ENCODE measurements at places on chromosomes 7 and 10.
A peak's percentile ranks its signal among the peaks of the same experiment; 100 is the strongest.

DNA sequence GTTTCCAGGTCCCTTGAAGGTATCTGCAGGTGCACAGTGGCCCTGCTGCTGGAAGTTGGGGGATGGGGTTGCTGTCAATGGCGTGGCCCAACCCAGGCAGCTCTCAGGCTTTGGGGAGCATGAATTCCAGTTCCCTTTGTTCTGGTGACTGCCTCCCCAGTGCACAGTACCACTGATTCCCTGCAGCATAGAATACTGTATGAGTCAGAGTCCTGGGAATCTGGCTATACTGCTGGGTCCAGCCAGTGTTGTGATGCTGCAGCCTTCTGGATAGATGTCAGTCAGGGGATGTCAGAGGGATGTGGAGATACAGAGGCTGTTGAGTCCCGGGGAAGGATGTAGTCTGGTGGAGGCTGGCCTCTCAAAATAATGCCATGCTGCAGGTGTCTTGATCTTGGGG is 99.3 kb downstream of the LANCL2 start:
- no peak for DNase-seq

- DNase-seq, result peak; percentile 37
Observed at GRCh38 chr7:140877249-140877524, 47.5 kb downstream of the BRAF start.

GRCh38 chr10:110931769-110932381 is 12.5 kb downstream of the SHOC2 start:
- DNase-seq, result no peak

DNA sequence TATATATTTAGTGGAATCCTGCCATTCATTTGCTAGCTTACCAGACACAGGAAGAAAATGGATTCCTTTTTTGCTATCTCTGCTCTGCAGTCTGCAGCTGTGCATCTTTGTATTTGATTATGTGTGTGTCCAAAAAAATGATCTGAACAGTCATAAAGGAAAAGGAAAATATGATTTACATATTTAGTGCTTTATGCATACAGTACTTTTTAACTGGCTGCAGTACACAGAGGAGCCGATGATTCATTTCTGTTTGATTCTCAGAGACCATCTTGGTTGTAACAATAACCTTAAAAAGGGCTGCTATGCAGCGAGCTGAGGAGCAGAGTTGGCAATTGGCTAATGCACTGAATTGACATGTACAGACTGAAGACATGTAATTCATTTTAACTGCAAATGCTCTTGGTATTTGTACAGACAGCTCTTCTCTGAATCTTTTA is 151.3 kb upstream of the FZD1 start:
- no peak for DNase-seq

- DNase-seq, result no peak
Observed at GRCh38 chr10:79420974-79421688, 24.3 kb downstream of the ZCCHC24 start.

- DNase-seq, result no peak
Observed at GRCh38 chr7:4789194-4790077, 14.0 kb downstream of the AP5Z1 start.

DNA sequence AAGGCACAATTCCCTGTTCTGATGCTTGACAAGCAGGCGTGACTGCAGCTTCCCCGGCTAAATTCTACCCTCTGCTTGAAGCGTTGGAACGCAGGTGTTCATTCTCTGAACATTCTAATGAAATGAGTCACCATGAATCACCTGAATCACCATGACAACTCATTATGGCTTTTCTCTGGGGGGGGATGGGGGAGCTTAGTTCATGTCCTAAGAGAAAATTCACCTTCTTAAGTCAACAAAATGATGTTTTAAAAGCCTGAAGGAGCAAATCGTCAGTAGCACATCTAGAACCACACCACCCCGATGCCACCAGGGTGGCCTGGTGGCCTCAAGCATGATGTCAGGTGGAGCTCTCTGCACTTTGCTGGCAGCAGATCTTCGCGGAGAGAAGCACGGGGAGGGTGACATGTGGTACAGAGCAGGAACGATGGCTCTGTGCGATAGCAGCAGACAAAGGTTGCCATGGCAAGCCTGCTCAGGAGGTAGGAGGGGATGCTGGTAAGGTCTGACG is 33.7 kb downstream of the DDC start:
- DNase-seq, result no peak

- DNase-seq, result no peak
Observed at GRCh38 chr10:12748186-12748585, 253.3 kb downstream of the CCDC3 start.

- no peak for DNase-seq
Observed at GRCh38 chr7:104142147-104142546, 65.7 kb downstream of the ORC5 start.

GRCh38 chr10:51630640-51631005 is 68.8 kb downstream of the CSTF2T start:
- DNase-seq, result no peak

DNA sequence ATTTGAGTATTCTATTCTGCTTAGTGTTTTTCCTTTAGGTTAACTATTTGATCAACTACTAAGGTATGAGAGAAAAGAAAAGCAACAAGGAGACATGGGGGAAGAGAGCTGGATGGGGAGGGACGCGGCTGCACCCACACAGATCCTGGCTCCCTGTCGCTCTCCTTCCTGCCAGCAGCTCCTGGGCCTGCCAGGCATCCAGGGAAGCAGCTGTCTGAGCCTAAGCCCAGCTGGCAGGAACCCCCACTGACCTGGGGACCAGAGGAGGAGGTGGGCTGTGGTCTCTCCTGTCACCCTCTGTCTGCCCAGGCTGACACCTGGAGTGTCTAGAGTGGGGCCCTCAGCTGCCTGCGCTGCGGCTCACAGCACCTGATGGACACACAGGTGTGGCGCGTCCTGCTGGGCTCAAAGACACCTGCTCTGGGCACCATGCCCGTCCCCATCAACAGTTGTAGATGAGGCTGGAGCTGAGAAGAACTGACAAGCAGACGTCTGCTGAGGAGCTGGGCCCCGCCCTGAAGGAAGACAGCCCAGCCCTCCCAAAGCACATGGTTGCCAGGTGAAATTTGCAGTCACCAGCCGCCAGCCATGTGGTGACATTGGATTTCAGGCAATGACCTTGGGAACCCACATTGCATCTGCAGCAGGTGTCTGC is 207.9 kb downstream of the PLXNA4 start:
- no peak for DNase-seq

- DNase-seq, result no peak
Observed at GRCh38 chr10:43734716-43735115, 86.0 kb upstream of the ZNF32 start.

- DNase-seq, result no peak
Observed at GRCh38 chr7:127816354-127817190, 164.6 kb downstream of the SND1 start.
